ENCODE measurements at places on chromosomes 12 and 14. TPM values are rescaled to one million over a fixed set of nuclear protein-coding genes. Genes with fewer than 3 reads are reported as not detected.

Gene FAM186B
- not detected for total RNA-seq

Gene ARHGEF40
- total RNA-seq: 14.5 TPM

Gene C12orf54
- total RNA-seq: not detected

Gene KRT73
- total RNA-seq: 27.4 TPM

Gene BICDL1
- 127 TPM for total RNA-seq

Gene PARP2
- total RNA-seq: 16.8 TPM

Gene SPIC
- not detected for total RNA-seq

Gene CD4
- 2.5 TPM for total RNA-seq

Gene PIGH
- total RNA-seq: 50.5 TPM

Measured in suprapubic skin (tissue), 4 donors.